ENCODE measurements at places on chromosomes 4 and X.
A peak's percentile ranks its signal among the peaks of the same experiment; 100 is the strongest.

GRCh38 chr4:137909529-137910309 lies 332.4 kb downstream of the SLC7A11 start:
- DNase-seq: no peak

DNA sequence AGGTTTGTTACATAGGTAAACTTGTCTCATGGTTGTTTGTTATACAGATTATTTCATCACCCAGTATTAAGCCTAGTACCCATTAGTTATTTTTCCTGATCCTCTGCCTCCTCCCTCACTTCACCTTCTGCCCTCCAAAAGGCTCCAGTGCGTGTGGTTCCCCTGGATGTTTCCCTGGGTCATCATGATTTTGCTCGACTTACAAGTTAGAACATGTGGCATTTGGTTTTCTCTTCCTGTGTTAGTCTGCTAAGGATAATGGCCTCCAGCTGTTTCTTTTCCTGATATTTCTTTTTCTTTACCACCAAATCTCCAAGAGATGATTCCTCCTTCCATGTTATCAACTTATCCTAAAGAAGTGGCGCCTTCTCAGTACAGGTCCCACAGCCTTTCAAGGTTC lies 543.1 kb upstream of the ADGRL3 start:
- no peak for DNase-seq

GRCh38 chr4:118969359-118969758 lies 80.7 kb downstream of the SYNPO2 start:
- no peak for DNase-seq

- DNase-seq: no peak
Measured at GRCh38 chrX:150525061-150525919, 43.1 kb upstream of the MTM1 start.

DNA sequence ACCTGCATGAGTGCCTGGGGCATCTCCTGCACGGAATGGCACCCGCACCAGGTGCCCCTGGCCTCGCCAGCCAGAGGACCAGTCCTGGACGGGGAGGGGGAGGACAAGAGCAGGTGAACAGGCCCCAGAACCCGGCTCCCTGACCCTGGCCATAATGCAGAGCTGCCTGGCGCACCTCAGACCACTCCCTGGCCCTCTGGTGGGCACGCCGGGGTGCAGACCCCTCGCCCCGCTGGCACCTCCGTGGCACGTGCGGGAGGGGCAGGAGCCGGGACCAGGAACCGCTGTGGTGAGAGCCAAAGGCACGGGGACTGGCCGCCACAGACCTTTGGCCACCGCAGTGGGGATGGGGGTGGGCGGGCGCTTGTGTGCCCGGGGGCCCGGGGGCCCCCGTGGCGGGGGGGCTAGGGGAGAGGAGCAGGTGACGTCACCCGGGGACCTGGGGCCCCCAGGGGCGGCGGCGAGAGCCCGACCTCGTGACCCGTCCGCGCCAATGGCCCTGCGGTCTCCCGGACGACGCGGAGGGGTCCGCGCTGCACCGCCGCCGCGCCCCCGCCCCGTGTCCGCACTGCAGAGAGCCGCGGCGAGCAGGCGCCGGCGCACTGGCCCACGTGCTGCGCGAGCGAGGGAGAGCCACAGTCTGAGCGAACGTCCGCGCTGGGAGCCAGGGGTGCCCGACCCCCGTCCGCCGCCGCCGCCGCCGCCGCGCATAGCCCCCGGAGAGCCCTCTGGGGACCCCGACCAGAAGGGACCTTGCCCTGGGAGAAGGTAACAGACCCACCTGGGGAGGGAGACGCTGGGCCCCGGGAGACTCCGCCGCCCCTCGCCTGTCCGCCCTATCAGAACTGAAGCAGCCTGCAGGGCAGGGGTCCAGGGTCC lies at the start of gene PNMA3:
Gene PNMA3 (plus strand): TSS at position 600 of the 879 bp plus-strand sequence. CDS start 586 bp downstream, outside the sequence.
- no peak for DNase-seq

DNA sequence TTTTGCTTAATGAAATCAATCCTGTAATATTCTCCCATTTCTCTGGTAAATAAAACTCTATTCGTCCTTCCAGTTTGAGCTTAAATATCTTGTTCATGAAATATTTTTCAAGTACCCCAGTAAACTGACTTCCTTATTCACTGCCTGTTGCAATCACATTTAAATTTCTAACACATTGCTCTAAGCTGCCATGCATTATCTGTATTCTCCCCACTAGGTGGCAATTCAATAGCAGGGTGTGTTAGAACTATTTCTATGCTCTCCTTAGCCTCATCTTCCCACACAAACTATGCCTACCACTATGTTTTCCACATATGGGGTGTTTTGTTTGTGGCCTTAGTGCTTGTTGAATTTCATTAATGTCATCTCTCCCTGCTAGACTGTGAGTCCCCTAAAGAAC lies 377.1 kb upstream of the HS3ST1 start:
- no peak for DNase-seq

GRCh38 chr4:145176641-145177432 lies 3.6 kb downstream of the OTUD4 start:
- DNase-seq: no peak

- DNase-seq: no peak
Measured at GRCh38 chr4:151541389-151542071, 132.6 kb downstream of the FHIP1A start.

GRCh38 chrX:113747274-113747973 lies 836.5 kb upstream of the HTR2C start:
- DNase-seq: no peak

GRCh38 chrX:128436397-128437103 lies 384.3 kb upstream of the ACTRT1 start:
- no peak for DNase-seq

DNA sequence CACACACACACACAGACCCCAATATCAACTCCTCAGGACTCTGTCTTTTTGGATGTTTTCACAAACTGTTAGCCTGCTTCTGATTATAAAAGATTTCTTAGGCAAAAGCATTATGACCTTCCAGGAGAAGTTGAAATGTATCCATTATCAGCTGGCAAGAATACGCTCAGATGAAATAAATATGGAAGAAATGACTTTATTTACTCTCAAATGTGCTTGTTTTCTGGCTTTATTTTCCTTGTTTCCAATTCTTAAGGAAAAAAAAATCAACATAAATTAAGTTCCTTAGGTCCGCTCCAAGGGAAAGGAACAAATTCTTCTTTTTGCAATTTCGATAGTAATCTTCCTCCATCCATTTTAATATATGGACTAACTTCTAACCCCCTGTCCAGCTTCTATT lies 175.6 kb upstream of the HCCS start:
- no peak for DNase-seq

- DNase-seq: no peak
Measured at GRCh38 chrX:38052096-38052495, 45.7 kb downstream of the SYTL5 start.

DNA sequence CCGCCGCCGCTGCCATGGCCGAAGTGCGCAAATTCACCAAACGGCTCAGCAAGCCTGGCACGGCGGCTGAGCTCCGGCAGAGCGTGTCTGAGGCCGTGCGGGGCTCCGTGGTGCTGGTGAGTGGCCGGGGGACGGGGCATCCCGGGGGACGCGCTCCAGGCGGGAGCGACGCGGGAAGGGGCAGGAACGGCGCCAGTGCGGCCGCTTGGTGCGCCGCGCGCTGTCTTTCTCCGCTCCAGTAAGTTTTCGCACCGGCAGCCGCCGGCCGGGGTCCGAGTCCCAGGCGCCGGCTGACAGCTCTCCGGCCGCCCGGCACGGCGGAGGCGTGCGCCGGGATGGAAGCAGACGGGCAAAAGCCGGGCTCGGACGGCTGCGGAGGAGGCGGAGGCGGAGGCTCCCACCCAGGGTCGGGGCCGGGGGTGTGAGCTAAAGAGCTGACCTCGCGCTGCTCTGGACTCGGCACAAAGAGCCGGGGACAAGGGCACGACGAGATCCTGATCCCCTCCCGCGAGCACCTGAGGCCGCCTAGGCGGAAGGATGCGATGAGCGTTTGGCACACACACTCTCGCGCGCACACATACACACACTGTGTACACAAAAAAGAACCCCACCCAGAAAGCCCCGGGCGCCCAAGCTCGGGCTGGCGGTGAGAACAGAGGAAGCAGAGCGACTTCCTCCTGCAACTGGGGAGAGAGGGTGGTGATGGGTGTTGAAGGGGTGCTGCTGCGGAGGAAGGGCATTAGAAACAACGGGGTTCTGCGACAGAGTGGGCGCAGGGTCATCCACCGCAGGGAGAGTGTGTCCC lies 545 bp downstream of the DOCK11 start:
- DNase-seq: no peak

DNA sequence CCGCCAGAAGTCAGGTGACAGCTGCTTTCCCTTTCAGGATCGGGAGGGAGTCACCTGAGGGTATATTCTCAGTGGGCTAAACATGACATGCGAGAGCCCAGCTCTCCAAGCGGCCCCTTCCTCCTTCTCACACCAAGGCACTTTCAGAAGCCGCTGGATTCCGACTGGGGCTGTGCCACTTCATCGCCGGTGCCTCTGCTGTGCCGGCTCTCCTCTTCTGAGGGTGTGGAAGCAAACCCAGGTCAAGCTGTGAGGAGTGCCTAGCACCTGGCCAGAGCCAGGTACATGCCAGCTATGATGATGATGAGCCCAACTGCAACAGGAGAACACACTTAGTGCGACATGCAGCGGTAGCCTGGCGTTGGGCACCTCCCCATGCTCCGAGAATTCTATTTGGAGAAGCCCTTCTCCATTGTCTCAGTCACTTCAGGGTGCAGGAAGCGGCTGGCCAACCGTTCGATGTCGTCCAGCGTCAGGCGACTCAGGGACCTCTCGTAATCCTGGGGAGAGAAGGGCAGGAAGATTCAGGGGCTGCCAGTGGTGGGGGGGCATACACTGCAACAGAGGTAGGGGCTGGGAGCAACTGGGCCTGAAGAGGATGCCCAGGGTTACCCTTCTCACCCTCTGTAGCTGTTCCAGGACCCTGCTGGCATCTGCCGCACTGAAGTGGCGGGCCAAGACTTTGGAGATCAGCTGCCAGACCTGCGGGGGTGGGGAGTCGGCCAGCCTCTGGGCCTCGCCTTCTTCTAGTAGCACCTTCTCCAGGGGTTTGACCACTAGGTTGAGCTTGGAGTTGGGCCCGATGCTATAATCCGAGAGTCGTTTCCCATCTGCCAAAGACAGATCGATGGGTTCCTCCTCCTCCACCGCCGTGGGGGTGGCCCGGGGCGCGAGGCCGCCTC lies 1.0 kb downstream of the UBL4A start:
- no peak for DNase-seq

DNA sequence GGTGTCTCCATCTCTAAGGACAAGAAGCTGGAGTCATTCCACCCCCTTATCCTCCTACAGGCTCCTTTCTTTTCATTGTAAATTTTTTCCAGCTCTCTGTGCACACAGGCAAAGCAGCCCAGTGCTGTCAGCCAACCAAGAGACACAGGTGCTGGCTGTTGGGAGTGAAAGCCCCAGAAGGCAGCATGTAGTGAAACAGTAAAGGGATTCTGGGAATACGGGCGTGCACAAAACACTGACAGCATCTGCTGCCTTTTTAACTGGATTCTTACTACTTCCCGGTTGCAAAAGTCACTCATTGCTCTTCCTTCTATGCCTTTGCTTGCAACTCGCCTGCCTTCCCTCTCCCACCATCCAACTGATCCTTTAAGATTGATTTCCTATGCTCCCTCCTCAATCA lies 208.6 kb upstream of the PRPS2 start:
- DNase-seq: no peak

GRCh38 chr4:121484633-121485032 lies 103.8 kb upstream of the QRFPR start:
- peak; percentile 15 for DNase-seq

DNA sequence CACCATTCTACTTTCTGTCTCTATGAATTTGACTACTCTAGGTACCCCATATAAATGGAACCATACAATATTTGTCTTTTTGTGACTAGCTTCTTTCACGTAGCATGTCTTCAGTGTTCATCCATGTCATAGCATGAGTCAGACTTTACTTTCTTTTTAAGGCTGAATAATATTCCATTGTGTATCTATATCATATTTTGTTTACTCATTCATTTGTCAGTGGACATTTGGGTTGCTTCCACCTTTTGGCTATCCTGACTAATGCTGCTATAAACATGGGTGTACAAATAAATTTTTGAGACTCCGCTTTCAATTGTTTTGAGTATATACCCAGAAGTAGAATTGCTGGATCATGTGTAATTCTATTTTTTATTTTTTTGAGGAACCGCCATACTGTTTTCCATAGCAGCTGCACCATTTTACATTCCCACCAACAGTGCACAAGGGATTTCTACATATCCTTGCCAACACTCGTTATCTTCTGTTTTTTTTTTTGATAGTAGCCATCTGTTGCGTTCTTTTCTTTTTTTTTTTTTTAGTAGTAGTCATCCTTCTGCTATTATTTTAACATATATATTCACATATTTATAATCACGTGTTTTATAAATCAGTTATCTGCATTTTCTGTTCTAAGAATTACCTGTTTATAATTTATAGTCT lies 158.0 kb upstream of the MED14 start:
- DNase-seq: no peak

- DNase-seq: no peak
Measured at GRCh38 chrX:21606002-21606401, 52.1 kb downstream of the KLHL34 start.

- DNase-seq: no peak
Measured at GRCh38 chrX:151771726-151772125, 37.2 kb downstream of the CNGA2 start.

- no peak for DNase-seq
Measured at GRCh38 chrX:46758956-46759644, at the start of gene SLC9A7. TSS of gene SLC9A7 (minus strand) at chrX:46759118. CDS start at chrX:46759029, 89 bp downstream.

DNA sequence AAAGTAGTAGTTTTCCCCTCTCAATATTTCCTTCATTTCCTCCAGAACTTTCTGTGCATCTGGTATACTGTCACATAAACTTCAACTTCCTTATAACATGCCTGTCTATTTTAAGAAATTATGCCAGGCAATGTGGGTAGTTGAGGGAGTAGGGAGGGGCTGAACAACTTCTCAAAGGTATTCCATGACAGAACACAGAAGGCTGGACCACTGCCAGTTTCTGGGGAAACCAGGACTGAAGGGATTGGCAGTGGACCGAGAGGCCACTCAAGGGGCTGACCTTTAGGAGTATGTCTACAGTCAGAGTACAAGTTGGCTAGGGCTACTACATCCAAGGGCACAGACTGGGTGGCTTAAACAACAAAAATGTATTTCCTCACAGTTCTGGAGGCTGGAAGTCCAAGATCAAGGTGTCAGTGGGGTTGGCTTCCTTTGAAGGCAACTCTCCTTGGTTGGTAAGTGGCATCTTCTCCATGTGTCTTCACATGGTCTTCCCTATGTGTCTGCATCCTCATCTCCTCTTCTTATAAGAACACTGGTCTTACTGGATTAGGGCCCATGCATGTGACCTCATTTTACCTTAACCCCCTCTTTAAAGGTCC lies 6.9 kb downstream of the SH3RF1 start:
- DNase-seq: no peak

DNA sequence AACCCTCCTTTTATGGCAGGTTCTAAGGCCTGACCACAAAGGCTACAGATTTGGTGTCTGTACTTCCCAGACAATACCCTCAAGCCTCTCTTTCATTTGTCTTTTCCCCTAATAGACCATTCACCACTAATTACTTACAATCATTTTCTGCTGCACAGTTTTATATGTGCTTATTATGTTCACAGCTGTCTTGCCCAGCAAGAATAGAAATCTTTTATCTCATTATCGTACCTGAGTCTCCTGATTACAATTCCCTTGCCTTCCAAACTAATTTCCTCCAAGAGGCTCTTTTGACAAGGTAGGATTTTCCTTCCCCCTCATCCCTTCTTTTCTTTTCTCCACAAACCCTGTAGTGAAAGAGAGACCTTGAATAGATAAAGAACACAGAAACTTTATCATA lies 352.5 kb upstream of the FMR1 start:
- DNase-seq: no peak

- DNase-seq: no peak
Measured at GRCh38 chrX:141732031-141732430, 33.5 kb upstream of the SPANXD start.

Measured in smooth muscle cell of the brain vasculature (primary cell).